NCI-H1048 (cell line): ENCODE measurements at places on chromosomes 6 and 20.

DNA sequence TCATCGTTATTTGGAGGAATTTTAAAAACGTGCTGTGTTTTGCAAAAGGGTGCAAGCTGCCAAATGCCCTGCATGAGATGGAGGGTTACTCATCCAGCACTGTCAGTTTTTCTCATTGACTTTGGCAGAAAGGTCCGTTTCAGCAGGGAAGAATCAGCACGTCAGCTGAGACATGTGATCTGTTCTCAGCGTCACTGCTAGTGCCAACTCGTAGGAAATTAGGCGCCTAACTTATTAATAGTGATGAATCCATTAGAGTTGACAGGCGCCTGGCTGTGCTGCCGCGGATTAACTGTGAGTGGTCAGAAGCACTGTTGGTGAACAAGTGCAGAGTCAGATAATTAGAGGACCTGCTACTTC is 175.5 kb upstream of the FOXQ1 start:
- no peak for DNase-seq

DNA sequence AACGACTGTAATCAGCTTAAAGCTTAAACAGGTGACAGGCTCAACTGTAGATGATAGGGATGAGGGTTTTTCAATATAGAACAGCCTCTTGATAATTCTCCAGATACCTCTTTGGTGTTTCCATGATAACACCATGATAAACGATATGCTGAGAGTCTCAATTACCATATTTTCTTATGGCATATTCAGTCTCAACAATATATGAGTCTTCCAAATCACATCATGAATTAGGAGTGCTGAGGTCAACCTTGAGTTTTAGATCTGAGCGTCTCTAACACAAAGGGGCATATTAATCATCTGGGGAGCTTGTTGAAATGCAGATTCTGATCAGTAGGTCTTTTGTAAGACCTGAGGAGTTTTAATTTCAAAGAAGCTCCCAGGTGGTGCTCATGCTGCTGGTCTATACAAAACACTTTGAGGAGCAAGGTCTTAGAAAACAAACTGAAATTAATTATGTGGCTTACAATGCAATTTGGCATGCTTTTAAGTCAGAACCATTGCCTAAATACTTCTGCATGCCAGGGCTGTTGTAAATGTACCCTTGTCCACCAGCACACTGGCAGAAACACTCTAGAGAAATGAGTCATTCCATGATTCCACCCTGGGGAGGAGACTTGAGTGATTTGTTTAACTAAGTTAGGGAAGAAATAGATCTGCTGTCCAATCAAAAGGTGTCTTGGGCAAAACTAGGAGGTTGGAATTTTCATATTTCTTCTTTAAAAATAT is 49.6 kb downstream of the PTCHD4 start:
- DNase-seq = no peak

DNA sequence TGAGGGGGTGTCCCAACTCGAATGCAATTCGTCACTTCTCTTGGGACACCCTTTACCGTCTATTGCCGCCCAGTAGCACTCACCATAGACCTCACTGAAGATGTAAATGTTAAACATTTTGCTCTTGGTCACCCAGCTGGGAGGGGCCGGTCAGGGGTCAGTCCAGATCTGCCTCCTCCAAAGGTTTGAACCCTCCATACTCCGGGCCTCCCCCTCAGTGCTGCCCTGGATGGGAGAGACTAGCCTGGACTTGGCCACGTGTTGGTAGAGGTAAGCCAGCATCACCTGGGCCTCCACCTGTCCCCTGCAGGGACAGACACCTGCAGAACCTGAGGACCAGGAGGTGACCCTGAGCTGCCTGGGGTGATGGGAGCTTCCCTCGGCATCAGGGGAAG is 5.0 kb upstream of the MYT1 start:
- no peak for DNase-seq

- DNase-seq = no peak
These were observed 294.8 kb upstream of the STXBP5 start for GRCh38 chr6:146909376-146909775.

- no peak for DNase-seq
These were observed 15.4 kb upstream of the GSTA4 start for GRCh38 chr6:53010504-53010903.

GRCh38 chr20:45290677-45291355 is 15.8 kb upstream of the RBPJL start:
- peak; percentile 17 for DNase-seq

GRCh38 chr6:20710341-20710740 is 176.1 kb downstream of the CDKAL1 start:
- no peak for DNase-seq

DNA sequence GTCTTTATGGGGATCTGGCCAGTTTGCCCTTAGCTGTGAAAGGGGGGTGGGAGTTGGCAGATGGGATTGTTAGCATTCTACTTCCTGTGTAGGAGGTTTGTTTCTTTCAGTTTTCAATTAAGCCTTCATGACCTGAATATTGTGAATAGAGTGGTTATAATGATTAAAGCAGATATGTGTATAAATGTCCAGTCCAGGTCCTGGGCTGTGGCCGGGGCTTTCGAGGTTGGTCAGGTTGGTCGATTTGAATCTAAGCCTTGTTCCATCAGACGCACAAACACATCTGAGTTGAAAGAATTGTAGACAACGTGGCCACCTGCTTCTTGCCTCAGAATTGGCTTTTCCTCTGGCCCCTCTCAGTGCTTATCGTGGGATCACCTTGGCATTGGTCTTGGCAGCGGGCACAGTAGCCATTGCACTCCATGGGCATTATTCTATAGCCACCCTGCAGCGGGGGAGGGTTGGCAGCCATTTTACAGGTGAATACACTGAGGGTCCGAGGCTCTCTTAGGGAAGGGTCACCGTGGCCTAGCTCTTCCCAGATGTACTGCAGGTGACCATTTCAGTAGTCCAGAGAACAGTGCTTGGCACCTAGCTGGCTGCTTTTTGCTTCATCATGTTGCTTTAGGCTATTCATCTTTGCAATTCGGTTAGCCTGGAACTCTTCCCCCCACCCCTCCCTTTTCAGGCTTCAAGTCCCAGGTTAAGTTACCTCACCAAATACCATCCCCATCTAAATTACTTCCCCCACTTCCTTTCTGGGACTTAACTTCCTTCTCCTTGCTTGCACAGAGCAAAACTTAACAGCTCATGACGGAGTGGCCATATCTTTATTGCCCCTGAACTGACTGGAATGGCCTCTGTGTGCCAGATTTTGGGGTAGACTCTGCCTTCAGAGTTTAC is 1.1 kb downstream of the RNF114 start:
- DNase-seq = no peak

- DNase-seq = no peak
These were observed 154.9 kb upstream of the CARMIL1 start for GRCh38 chr6:25124216-25124715.

- DNase-seq = no peak
These were observed 96.0 kb downstream of the CEBPB start for GRCh38 chr20:50286609-50287008.

GRCh38 chr6:149265945-149266344 is 51.6 kb upstream of the TAB2 start:
- no peak for DNase-seq

GRCh38 chr20:37567671-37568588 is 40.3 kb upstream of the BLCAP start:
- no peak for DNase-seq

- DNase-seq = no peak
These were observed 14.8 kb upstream of the TMEM244 start for GRCh38 chr6:129875610-129876520.

- no peak for DNase-seq
These were observed 174.5 kb downstream of the WDR27 start for GRCh38 chr6:169527306-169527705.

DNA sequence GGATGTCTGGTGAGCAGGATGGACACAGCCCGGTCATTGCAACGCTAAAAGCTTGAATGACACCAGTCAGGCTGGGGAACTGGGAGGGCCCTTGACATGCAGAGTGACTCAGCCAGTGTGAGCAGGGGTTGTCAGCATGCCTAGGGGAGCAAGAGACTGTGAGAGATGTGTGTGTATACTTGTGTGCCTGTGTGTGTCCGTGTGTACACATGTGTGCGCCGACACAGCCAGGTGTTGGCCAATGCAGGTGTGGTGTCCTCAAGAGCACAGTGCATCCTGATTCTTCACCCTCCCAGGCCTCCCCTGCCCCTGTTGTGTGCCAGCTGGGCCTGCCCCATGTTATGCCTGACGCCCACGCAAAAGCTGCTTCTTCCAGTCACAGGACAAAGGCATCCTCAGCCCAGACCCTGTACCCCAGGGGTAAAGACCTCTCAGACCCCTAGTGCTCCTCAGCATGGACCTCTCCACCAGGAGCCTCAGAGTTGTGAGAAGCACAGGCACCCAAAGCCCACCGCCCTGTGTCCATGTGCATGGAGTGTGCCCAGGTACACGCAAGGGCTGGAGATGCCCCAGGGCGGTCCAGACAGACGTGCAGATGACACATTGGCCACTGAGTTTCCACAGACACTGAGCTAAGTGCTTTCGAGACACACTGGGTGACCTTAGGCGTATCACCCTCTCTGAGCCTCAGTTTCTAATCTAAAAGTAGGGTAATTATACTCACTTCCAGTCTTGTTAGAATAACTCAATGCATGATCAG is 16.6 kb downstream of the NRSN2 start:
- no peak for DNase-seq

GRCh38 chr6:105209950-105210706 is 30.3 kb upstream of the POPDC3 start:
- no peak for DNase-seq
